Right renal pelvis (tissue), 4 donors: ENCODE measurements at places on chromosomes 2 and 18.

DNA sequence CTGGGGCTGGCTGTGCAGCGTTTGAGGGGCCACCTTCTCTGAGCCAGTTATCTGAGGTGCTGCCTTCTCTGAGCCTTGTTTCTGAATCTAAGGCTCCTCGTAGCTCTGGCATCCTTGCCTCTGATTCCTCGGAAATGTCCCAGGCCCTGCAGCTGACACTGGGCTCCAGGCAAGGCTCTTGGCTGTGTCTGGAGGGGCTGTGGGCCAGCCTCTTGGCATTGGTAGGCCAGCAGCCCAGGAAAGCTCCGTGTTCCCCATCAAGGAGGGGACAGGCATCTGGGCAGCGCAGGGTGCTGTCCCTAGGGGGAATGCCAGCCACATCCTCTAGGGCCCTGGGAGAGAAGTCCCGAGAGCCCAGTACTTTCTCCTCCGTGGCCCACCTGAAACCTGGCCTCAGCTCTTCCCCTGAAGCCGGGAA is 40.7 kb upstream of the TAF1B start:
- DNase-seq, result no peak

DNA sequence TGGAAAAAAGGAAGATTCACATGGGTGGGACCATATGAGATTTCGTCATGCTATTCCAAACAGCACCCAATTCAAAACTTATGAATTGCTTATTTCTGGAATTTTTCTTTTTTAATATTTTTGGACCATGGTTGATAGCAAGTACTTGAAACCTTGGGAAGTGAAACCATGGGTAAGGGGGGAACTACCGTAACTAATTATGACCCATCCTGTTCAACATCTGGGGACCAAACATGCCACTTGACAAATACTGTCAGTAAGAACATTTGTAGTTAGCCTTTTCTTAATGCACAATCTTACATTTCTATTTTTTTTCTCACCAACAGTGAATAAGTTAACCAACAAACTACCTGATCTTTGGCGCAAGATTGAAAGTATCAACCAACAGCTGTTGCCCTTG is 105.7 kb upstream of the TTC39C start:
- DNase-seq, result no peak

DNA sequence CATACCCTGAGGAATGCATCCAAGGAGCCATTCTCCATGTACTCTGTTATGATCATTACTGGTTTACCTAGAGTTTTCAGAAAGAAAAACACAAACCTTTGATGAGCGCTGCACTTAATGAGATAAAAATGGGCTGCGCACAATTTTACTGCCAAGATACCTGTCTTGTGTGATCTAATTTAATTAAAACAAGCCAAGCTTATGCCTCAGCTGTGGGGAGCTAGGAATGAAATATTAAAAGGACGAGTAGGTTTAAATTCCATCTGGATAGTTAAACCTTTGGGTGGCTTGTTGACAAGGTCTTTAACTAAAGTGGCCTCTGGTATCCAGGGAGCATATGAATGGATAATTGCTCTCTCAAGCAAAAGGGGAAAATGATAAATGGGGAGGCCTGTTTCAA is 135.0 kb downstream of the EPHA4 start:
- no peak for DNase-seq

GRCh38 chr2:1803217-1804110 is 59.1 kb upstream of the PXDN start:
- no peak for DNase-seq

- no peak for DNase-seq
These were observed 101.1 kb downstream of the MAPK4 start for GRCh38 chr18:50661013-50661412.

GRCh38 chr2:830419-831224 is 120.0 kb upstream of the SNTG2 start:
- DNase-seq, result no peak

DNA sequence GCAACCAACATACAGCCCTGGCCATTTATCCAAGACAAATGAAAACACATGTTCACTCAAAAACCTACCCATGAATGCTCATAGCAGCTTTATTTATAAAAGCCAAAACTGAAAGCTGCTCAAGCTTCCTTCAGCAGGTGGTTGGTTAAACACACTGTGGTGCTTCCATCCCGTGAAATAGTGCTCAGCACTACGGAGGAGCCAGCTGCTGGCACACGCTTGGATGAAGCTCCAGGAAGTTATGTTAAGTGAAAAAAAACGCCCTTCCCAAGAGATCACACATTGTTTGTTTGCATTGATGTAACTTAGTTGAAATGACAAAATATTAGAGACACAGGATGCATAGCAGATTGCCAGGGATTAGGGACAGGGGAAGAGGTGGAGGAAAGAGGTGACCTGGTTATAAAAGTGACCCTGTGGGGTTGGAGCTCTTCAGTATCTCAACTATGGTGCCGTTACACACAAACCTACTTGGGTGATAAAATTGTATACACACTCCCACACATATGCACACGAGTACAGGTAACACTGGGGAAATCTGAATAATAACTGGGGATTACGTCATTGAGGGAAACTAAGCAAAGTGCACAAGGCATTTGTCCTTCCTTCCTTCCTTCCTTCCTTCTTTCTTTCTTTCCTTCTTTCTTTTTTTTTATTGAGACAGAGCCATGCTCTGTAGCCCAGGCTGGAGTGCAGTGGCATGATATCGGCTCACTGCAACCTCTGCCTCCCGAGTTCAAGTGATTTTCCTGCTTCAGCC is 6.2 kb upstream of the ALPG start:
- no peak for DNase-seq

GRCh38 chr18:59695551-59695950 is 1.7 kb downstream of the CCBE1 start:
- DNase-seq, result no peak

GRCh38 chr2:203238292-203238703 is 520 bp upstream of the CYP20A1 start:
- no peak for DNase-seq
